ENCODE measurements at places on chromosomes 5 and 9.

DNA sequence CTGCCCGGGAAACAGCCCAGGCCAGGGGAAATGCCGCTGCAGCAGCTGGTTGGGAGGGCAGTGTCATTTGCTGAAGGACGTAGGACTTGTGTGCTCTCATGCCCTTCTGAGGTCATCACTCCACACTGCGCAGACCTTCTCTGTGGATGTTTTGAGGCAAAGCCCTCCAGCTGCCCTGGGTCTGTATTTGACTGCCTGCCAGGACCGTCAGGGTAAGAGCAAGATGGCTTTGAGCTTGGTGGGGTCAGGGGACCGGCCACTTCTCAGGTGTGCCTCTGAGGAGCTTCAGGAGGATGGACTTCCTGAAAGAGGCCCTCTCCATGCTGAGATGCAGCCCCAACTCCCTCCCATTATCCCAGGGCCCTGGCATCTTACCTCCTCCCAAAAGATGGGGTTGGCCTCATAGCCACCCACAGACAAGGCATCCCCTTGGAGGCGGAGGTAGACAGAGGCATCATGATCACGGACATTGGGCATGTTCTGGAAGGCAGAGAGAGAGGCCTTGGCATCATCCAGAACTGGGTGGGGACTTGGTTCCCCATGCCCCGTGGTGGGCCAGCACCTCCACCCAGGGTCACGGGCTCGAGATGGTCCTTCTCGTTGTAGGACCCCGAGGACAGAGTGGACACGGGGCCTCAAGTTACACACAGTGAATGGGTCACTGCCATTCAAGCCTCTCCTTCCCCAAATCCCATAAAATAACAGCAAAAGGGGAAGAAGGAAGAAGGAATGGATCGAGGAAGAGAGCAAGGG, 19.4 kb downstream of the SARDH start:
- no peak for DNase-seq

DNA sequence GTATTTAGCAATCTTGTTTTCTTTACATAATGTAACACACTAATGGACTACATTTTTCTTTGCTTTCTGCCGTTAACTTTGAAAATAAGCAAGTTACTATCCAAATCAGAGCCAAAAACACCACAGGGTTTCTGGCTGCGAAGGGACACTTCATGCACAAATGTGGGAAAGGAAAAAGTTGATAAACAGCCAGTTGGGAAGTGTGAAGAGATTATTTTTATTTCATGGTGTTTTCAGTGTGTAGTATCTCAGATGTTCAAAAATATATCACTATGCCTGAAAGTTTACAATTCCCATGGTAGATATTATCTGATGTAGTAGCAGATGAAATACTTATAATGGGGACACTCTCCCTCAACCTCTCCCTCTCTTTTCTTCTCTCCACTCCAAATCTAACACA, 135.3 kb downstream of the CETN3 start:
- no peak for DNase-seq

- DNase-seq, result no peak
These were observed 988 bp downstream of the OXCT1 start for GRCh38 chr5:41869151-41869723.

DNA sequence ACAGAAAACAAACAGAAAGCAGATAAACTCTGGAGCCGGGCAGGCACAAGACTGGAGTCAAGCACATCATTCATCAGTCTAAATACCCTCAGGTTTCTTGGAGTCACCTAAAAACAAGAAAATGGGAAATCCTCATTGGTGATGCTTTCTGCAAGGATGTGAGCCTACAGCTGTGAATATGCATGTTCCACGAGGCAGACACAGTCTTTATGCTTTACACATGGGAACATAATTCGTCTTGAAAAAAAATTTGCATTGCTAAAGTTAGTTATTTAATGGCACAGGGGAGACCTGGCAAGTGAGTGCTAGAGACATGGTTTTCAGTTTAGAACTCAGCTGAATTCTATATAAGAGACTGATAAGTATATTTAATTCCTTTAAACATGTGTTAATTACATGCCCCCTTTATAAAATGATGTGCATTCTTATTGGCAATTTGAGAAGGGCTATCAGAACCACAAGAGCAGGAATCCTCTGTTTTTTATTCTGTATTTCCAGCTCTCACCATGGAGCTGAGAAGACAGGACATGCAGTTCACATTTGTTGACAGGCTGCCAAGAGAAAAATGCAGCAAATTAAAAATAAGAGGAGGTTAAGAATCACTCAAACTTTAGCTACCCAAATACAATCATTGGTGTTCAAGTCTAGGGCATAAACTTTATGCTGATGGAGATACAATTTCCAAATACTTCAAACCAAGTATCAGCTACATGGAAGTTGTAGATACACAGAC, 438.0 kb upstream of the MPDZ start:
- DNase-seq, result no peak

DNA sequence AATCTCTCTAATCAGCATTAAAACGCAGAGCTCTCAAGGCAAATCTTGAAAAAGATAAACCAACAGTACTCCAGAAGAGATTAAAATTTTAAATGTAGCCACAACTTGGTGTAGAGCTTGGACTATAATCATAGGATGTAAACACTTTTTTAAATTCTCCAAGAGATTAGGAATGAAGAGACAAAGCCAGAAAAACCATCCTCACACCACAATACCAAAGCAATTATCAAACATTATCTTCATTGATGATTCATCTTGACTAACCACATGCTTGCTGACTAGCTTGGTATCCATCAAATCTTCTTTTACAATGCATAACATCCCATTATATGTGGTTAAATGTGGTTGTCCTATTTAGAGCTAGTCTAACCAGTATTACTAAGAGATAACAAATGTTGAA, 815.1 kb downstream of the TLE1 start:
- no peak for DNase-seq

DNA sequence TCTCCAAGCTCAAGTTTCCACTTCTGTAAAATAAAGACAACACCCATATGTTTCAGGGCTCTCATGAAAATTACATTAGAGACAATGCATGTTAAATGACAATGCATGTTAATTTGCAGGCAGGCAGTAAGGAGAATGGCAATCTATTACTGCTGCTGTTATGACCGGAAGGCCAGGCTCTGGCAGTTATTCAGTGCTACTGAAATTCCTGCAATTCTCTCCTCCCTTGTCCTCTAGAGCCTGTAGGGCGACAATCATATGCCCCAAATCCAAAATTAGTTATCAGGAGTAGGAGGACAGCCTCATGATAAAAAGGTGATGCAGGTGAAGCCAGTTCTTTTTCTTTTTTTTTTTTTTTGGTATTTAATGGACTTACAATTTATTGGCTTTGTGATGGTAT, 42.2 kb upstream of the CAST start:
- no peak for DNase-seq

DNA sequence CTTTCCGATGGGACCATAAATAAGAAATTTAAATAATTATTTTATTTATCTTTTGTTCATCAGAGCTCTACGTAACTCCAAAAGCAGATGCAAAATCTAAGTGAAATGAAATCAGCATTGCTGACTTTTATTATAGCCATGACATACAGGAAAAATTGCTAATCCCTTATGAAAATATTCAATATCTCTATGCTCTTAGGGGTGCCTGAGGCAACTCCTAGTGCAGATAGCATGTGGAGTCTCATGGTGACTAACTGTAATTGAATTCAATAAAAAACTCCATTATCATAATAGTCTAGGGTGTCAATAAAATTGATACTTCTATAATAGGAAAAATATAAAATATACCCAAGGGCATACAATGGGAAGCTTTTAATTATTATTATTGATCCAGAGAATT, 42.6 kb downstream of the SLC24A2 start:
- DNase-seq, result no peak

- no peak for DNase-seq
These were observed 68.1 kb upstream of the GGTA1 start for GRCh38 chr9:121567500-121568342.

DNA sequence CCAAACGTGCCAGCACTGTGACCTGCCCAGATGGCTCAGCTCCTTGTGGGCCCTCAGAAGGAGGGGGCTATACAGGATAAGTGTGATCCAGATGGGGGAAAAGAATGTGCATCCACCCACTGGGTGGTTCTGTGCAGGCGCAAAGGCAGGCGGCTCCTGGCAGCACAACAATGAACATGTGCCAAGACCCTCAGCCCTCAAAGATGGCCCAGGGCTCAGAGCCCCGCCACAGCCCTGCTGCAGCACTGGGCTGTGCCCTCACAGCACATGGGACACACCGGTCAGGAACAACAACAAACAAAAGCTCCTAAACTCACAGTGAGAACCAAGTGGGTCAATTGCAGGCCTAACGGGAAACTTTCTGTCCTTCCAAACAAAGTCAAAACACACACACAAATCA, 4.7 kb downstream of the SEMA4D start:
- no peak for DNase-seq

- no peak for DNase-seq
These were observed 199.7 kb downstream of the ARHGAP26 start for GRCh38 chr5:142969624-142970439.

- no peak for DNase-seq
These were observed 593.7 kb downstream of the DNAH5 start for GRCh38 chr5:13350767-13351166.

All from activated CD4-positive, alpha-beta T cell treated with anti-CD3 and anti-CD28 coated beads, Interleukin-2, amount 50 U/mL, for 24 hours (primary cell).